ENCODE measurements at places on chromosomes 7 and 10.

DNA sequence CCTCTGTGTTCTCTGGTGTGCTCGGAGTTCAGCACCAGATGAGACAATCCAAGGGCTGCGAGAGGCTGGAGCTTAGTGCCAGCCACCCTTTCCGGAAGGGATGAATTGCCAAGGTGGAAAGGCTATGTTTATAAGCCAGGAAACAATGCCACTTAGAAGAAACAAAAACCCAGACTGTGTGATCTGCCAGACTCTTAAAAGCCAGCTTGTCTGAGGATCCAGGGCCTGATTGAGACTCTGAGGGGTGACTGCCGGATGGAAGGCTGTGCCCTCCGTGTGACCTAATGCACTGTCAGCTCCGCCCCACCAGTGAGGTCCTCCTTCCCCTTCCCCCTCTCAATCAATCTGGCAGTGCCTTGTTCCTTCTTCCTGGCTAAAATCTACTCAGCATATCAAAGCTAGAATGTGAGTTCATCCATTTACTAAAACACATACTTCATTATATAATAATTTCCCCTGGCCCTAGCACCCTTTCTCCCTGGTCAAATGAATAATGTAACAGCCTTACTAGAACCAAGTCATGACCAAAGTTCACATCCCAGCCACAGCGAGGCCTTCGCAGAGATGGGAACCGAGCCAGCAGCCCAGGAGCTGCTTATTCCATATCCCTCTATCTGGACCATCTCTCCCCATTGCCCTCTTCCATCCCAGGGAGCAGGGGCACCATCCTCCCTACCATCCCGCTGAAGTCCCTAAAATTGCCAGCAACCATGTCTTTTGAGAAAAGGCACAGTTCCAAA, 25.5 kb downstream of the FAM107B start:
- DNase-seq, result peak; percentile 66

DNA sequence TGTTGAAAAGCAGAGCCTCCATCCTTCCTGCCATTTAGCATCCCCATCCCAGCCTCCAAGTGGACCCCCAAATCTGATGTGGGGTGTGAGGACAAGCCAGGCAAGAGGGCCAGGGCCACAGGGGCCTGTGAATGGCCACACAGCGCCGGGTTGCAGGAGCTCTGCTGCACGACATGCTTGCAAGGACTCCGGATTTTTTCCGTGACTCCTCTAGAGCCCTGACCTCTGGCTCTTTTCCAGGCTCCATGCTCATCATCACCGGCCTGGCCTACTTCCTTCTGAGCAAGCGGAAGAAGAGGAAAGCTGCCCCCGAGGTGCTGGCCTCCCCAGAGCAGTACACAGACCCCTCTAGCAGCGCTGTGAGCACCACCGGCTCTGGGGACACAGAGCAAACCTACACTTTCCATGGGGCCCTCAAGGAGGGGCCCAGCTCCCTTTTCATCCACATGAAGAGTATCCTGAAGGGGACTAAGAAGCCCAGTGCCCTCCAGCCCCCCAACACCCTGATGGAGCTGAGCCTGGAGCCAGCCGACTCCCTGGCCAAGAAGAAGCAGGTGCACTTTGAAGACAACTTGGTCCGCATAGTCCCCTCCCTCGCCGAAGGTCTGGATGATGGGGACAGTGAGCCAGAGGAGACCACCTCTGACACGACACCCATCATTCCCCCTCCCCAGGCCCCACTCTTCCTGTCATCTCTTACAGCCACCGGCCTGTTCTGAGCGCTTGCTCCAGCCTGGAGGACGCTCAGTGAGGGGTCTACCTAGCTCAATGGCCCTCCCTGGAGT, 23.5 kb downstream of the TMEM72 start:
- no peak for DNase-seq

DNA sequence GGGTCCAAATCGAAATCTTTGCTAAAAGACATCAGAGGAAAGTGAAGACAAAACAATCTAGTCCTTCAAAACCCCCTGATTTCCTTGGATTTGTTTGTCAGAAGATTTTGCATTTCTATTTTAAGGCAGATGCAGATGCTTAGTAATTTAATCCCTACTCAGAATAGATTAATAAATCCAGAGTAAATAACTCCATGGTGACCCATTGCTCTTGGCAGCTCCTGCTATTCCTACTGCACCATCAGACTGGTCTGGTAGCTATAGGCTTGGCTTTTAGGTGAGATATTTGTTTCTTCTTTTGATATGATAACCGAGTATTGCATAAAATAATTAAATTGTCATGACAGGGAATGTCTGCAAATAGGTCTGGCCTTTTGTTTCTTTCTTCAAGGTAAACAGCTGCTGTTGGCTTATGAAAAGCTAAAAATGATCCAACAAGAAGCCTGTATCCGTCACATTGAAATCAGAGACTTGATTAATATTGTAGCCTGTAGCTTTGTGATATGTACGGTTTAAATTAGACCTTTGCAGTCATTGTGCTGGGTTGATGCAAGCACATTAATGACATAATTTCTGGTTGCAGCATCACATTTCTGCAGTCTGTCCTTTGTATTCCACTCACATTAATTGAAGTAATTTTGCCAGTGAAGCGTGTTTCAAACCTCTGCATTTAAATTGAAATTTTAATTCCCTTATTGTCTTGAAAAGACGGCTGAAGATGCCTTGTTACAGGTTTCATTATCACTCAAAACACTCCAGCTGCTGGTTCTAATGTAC, 40.7 kb downstream of the EXOC4 start:
- no peak for DNase-seq

DNA sequence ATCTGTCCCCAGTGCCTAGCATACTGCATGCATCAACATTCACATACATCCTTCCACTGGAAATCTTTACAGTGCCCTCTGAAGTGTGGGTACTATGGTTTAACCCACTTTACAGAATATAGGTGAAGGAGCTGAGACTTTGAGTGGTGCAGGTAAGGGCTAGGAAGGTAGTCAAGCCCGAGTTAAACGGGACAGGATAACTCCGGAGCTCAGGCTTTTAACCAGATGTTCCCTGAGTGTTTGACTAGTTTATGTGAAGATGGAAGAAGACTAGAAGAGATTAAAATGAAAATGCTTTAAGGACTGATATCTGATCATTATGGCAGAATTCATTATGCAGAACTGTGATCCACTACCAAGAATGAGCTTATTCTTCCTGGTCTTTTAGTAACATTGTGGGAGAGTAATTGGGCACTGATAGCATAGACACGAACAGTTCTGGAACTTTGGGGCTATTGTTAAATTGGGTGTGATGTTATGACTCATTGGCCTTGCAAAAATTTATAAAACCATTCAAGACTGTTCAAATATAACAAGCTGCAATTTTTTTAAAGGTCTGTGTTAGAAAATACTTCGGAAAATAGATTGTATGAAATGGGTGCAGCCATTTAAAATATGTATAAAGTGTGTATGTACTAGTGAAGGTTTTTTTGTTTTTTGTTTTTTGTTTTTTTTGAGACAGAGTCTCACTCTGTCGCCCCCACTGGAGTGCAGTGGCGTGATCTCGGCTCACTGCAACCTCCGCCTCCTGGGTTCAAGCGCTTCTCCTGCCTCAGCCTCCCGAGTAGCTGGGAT, 4.4 kb downstream of the CUL1 start:
- no peak for DNase-seq

DNA sequence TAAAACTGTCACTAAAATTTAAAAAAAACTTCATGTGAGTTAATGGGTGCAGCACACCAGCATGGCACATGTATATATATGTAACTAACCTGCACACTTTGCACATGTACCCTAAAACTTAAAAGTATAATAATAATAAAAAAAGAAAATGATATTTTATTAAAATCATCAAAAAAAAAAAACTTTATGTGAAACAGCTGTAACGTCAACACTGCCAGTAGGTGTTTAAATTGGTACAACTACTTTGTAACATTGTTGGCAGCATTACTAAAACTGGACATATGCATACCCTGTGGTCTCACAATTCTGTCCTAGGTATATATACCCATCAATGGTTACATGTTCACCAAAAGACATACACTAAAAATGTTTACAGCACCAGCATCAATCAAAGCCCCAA, 82.1 kb downstream of the NDUFB2 start:
- DNase-seq, result no peak

Measured in CD4-positive, alpha-beta T cell treated with Interferon gamma for 1 hour (primary cell).